Dermis microvascular lymphatic vessel endothelial cell (primary cell): ENCODE measurements at places on chromosomes 1 and 21. TPM values are rescaled to one million over a fixed set of nuclear protein-coding genes. Genes with fewer than 3 reads are reported as not detected.

DNA sequence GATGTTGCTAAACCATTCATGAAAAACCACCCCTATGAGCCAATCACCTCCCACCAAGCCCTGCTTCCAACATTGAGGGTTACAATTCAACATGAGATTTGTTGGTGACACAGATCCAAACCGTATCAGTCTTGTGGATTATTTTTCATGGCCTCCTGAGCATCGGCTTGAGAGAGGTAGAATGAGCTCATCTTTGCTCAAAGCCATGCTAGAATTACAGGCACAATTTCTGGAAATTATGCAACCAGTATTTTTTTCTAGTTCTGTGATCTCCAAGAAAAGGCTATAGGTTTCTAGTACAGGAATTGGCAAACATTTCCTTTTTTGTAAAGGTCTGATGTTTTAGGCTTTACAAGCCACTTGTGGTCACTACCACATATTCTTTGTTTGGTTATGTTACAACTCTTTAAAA lies 219.4 kb downstream of the DUSP10 start:
- DNase-seq = no peak

GRCh38 chr1:53625049-53625448 lies 113.9 kb downstream of the GLIS1 start:
- no peak for DNase-seq

GRCh38 chr1:177615251-177615650 lies 354.6 kb downstream of the SEC16B start:
- DNase-seq = no peak

DNA sequence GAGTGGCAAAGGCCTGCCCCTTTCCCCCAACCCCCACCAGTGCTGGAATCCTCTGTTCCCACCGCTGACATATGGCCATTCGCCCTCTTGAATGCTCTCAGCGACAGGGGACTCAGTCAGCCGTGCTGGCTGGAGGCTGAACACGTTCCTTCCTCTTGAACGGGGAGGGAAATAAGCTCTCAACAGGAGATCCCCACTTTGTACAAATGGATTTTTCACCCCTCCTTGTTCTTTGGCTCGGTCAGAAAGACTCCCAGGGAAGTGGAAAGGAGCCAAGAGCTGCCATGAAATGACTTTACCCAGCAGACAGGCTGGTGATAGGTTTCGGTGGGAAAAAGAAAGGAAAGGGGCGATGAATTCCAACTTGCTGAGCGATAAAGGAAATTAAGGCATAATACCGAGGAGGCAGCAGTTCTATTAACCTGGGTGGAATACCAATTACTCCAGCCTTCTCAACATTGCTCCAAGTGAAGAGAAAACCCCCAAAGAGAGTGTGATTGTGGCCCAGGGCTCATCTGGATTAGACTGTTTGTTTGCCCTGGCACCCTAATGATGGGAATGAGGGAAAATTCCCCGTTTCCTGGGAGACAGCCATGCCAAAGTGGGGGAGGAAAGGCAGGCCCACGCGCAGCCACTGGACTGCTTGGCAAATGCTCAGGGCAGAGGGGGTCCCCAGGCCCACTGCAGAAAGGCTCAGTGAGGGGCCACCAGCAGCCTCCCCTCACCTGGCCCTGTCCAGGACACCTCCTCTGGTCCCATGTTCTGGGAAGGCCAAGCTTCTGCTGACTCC lies 23.9 kb downstream of the LRP8 start:
- DNase-seq = no peak

DNA sequence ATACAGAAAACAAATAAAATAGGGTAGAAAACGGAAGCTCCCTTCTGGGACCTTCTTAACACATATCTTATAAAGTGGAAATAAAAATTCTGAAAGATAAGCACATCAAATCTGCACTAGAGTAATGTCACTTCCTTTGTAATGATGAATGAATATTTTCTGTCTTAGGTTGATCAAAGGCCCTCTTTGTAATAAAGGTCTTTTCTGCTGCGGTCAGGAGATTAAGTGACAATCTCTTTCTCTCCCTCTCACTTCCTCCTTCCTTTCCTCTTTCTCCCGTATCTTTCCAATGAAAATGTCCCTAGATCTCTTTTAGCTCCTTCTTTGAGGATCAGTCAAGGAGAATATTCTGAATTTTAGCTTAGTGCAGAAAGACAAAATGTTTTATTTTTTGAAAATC lies 33.8 kb downstream of the TMCO1 start:
- no peak for DNase-seq

GRCh38 chr1:22289307-22289995 lies 146.6 kb upstream of the WNT4 start:
- no peak for DNase-seq

- no peak for DNase-seq
These were observed 85.9 kb downstream of the TYW3 start for GRCh38 chr1:74818661-74819456.

DNA sequence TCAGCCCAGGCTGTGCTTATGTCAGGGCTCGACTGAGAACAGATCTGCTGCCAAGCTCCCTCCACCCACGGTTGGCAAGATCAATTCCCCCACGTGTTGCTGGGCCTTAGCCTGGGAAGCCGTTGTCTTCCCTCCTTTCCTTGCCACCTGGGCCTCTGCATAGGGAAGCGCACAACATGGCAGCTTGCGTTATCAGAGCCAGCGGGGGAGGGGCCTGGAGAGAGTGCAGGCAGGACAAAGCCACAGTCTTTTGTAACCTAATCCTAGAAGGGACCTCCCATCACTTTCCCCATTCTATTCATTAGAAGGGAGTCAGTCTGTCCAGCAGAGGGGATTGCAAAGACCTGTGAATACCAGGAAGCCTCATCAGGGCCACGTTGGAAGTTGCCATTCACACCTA lies 17.0 kb upstream of the IGSF21 start:
- no peak for DNase-seq

- DNase-seq = no peak
These were observed 22.2 kb downstream of the MAPKAPK2 start for GRCh38 chr1:206706806-206707366.

DNA sequence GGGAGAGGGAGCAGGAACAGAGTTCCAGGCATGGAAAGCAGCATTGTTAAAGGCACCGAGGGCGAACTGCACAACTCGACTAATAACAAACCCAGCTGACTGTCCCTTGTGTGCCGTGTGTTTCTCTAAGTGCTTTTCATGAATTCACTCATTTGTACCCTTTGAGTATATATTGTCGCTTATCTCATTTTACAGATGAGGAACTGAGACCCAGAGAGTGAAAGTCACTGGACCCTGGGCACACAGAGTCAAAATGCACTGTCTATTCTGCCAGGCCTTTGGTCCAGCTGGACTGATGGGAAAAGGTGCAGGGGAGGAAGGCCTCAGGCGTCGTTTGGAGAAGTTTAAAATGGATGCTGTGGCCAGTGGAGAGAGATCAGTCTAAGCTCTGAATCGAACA lies 100.7 kb upstream of the GRIK3 start:
- no peak for DNase-seq

GRCh38 chr1:77565321-77565720 lies 117.1 kb downstream of the ZZZ3 start:
- DNase-seq = no peak

- DNase-seq = no peak
These were observed 7.4 kb downstream of the BTBD8 start for GRCh38 chr1:92087542-92087941.

The NOL9 gene
- total RNA-seq = 16.4 and 17.7 TPM in 2 replicates

The LGR6 gene
- not detected in 2 replicates for total RNA-seq

The ACKR1 gene
- under 0.01 TPM in 1 of 2 replicates, not detected in the other for total RNA-seq

The CRABP2 gene
- 0.25 TPM in 1 of 2 replicates, not detected in the other for total RNA-seq

The NIT1 gene
- total RNA-seq = 8.6 and 10.0 TPM in 2 replicates

The CASQ2 gene
- not detected in 2 replicates for total RNA-seq

The ITLN2 gene
- not detected in 2 replicates for total RNA-seq

The ZYG11B gene
- total RNA-seq = 29.5 and 30.8 TPM in 2 replicates

The CAMSAP2 gene
- total RNA-seq = 22.9 and 29.2 TPM in 2 replicates
